Stimulated activated CD4-positive, alpha-beta T cell treated with anti-CD3 and anti-CD28 coated beads, Interleukin-2, amount 100 ng/mL, for 48 hours (primary cell): ENCODE measurements at places on chromosomes 3 and 15.
A peak's percentile ranks its signal among the peaks of the same experiment; 100 is the strongest.

GRCh38 chr15:60326824-60327654 is 70.7 kb downstream of the ANXA2 start:
- DNase-seq = peak; percentile 15

GRCh38 chr3:53149006-53149690 is 11.9 kb upstream of the PRKCD start:
- no peak for DNase-seq

GRCh38 chr3:132090921-132091320 is 56.1 kb upstream of the CPNE4 start:
- no peak for DNase-seq

- DNase-seq = no peak
Observed at GRCh38 chr3:48013288-48013980, 2.8 kb downstream of the MAP4 start.

- DNase-seq = no peak
Observed at GRCh38 chr3:192931825-192932224, 14.2 kb upstream of the MB21D2 start.

GRCh38 chr3:127680798-127681221 is 8.1 kb downstream of the ABTB1 start:
- DNase-seq = no peak

- DNase-seq = no peak
Observed at GRCh38 chr3:185103359-185104127, 49.3 kb downstream of the C3orf70 start.

GRCh38 chr15:70378126-70379031 is 280.7 kb upstream of the TLE3 start:
- DNase-seq = no peak
